ENCODE measurements at places on chromosomes 5 and 9. TPM values are rescaled to one million over a fixed set of nuclear protein-coding genes. Genes with fewer than 3 reads are reported as not detected.
A peak's percentile ranks its signal among the peaks of the same experiment; 100 is the strongest.

GRCh38 chr9:28941856-28942255, 1368.6 kb upstream of the C9orf72 start:
- no peak for DNase-seq

DNA sequence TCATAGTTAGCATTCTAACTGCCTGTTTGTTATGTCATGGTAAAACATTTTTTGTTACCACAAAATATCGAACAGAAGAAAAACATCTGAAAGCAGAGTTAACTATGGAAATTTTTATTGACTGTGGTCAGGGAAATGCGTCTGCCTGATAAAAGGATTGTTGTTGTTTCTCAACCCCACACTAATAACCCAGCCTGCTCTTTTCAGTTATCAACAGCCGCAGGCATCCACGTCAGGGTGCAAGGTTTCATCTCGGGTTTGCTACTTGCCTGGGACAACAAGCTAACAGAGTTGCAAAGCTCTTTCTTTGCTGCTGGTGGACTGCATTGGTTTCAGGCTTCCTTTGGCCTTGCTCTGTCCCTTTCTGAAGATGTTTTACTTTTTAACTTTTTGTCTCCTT, 969.2 kb downstream of the CDH18 start:
- DNase-seq: no peak

GRCh38 chr5:104599726-104600125, 1037.1 kb upstream of the NUDT12 start:
- DNase-seq: no peak

- no peak for DNase-seq
Measured at GRCh38 chr9:22389271-22389670, 57.4 kb upstream of the DMRTA1 start.

GRCh38 chr9:107465467-107466451, 23.8 kb downstream of the KLF4 start:
- DNase-seq: peak; percentile 13

MPDZ gene
- total RNA-seq: not detected

- DNase-seq: no peak
Measured at GRCh38 chr9:132370592-132370991, 15.8 kb upstream of the SETX start.

DNA sequence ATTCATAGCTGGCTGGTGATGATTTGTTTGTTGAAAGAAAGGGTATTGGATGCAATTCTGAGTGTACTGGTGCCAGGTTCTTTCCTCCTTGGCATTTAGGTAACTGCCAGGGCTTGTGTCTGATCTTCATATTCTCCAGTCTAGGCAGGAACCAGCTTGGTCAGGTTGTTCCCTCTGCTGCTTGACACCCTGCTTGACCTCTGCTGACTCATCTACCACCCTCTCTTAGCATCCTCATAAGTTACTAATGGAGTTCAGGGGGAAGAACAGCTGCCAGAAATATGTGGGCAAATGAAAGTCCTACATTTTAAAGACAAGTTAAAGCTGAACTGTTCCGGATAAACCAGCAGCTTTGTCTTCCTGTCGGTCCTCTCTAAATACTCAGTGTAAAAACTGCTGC, 116.1 kb upstream of the TNC start:
- no peak for DNase-seq

DNA sequence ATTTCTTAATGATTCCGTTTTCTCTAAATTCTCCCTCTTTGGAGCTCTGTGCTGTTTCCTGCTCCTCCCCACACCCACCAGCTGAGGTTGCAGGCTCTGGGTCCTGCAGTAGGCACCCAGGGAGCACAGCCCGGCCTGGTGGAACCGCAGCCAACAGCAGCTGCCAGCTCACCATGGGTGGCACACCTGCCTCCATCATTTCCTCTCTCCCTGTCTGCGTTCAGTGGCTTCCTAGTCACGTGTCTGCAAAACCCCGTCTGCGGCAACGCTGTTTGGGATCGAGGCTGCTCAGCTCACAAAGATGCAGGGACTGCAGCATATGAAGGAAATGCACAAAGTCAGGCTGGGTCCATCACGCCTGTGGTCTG, 367.8 kb downstream of the IRX2 start:
- DNase-seq: no peak

CDC20B gene
- not detected for total RNA-seq

CCL27 gene
- total RNA-seq: not detected

- DNase-seq: no peak
Measured at GRCh38 chr5:55004729-55005128, 19.3 kb upstream of the GZMK start.

DNA sequence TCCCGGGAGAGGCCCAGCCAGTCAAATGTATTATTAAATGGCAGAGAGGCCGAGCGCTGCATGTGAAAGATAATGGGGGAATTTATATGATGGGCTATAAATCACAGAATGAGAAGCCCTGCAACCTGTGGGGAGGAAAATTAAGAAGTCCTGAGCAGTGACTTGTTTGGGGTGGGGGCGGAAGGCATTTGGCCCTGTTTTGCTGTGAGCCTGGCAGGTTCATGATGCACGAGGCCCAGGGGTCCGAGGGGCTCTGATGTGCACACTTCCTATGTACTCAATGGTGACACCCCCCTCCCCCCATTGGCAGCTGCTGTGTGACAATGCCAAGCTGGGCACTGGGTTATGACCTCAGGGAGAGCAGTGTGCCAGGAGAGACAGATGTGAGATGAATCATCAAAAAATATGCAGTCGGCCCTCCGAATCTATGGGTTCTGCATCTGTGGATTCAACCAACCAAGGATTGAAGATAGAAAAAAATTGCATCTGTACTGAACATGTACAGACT, 13.7 kb upstream of the DAB2IP start:
- no peak for DNase-seq

DNA sequence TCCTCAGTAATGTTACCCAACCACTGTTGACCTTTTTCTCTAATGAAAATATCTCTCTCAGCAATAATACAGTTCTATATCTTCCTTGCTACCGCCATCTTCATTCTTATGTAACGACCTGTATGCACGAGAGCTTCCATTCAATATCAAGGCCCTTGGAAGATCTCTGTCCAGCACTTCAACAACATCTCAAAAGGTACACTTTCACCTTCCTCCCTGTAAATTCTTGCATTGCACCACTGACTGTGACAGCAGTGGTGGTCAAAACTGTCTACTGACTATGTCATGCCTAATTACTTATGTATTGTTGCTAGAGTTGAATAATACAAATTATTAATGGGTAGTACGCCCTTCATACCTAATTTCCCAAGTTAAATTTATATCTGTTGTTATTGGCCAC, 53.3 kb downstream of the ANXA1 start:
- DNase-seq: no peak

DNA sequence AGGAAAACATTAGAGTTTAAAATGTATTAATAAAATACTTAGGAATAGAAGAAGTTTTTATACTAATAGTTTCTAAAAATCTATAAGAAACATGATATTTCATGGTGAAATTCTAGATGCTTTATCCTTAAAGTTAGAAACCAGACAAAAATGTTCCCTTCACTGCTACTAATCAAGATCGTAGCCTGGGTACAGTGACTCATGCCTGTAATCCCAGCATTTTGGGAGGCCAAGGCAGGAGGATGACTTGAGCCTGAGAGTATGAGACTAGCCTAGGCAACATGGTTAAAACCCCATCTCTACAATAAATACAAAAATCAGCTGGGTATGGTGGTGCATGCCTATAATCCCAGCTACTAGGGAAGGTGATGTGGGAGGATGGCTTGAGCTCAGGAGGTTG, 30.4 kb upstream of the KLF9 start:
- no peak for DNase-seq

GRCh38 chr5:133924221-133924920, 44.1 kb downstream of the C5orf15 start:
- DNase-seq: no peak

DNA sequence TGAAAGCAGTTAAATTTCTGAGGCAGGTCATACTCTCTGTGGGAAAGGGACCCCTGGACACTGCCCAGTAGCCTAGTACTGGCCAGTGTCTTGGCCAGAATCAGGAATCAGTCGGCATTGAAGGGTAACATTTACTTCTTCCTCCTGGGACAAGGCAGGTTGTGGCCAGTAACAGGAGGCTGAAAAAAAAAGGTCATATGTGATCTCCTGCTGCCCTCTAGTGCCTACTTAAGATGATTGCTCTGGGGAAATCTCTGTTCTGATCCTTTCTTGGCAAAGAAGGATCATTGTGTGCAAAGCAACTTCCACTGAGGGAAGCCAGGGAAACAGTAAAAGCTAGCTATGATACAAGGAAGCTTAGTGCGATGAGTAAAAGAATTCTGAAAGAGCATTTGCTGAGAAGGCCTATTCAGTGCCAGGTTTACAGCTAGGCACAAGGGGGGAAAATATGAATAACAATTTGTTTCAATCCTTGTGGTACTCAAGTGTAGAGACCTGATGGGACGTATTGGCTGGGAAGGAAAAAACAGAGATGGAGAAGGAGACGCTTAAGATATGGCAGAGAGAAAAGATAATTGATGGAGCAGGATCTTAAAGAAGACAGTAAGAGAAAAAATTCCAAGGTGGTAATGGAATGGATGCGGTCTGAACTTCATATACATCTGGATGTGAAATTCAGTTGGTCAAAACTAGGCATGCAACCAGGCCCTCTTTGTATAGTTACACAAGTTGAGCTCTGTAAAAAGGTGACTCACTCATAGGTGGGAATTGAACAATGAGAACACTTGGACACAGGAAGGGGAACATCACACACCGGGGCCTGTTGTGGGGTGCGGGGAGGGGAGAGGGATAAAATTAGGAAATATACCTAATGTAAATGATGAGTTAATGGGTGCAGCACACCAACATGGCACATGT, 25.8 kb upstream of the TRIM32 start:
- no peak for DNase-seq

GRCh38 chr9:15268782-15269181, 38.2 kb downstream of the TTC39B start:
- DNase-seq: no peak

FBP1 gene
- 0.27 TPM for total RNA-seq

DNA sequence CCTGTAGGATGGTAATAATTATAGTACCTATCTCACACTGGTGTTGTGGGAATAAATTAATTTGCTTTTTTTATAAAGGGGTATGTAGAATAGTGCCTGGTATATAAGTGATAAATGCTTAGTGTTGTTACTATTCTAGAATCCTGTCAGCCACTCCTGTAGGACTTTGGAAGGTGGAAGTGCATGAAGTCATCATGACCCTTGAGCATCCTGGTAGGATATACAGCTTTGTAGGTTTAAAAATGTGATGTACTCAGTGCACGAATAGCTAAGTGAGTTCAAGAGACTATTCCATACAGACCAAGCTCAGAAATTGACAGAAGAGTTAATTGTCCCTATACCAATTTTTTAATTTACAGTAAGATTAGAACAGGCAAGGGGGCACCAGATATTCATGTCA, 258.8 kb upstream of the RFX3 start:
- no peak for DNase-seq

DNA sequence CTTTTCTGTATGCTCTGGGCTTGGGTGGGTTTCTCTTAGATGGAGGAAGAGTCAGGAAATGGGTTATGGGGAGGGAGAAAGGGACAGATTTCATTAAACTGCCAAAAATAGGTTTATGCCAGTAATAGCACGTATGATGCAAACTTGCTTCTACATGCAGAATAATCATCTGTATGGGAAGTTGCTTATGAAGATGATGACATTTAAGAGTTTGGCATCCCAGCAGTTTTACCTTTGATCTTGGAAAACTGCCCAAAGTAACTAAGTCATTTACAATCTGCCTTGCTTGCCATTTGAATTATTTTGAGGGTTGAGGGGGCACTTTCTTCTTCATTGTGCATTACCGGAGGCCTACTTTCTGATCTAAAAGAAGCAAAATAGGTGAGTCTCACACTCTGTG, 282.9 kb upstream of the ANKRD55 start:
- no peak for DNase-seq

IL3 gene
- total RNA-seq: 0.20 TPM

LCN9 gene
- total RNA-seq: not detected

DNA sequence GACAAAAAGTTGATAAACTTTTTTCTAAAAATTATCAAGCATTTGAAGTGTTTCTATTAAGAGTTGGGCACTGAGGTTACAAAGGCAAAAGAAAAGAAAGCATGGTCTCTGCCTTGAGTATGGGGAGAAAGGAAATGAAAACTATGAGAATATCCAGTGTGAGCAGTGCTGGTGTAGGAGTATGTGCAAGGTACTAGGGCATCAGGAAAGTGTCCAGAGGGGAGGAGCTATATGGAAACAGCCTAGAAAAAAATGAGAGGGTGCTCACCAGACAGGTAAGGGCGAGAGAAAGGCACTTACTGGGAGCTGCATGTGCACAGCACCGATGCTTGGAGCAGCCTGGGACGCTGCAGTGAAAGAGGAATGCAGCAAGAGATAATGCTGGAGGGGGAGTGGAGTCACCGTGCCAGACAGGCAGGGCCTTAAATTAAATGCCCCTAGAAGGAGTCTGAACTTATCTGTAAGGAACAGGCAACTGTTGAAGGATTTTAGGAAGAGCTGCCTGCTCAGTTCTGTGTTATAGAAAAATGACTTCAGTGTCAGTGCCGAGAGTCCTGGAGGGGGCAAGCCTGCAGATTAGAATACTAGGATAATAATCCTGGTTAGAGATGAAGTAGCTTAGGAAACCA, 14.0 kb downstream of the MCC start:
- no peak for DNase-seq

CATSPER3 gene
- total RNA-seq: 1.4 TPM

GRCh38 chr5:168239325-168239724, 52.1 kb upstream of the WWC1 start:
- DNase-seq: no peak

SOHLH1 gene
- not detected for total RNA-seq

HAPLN1 gene
- not detected for total RNA-seq

DNA sequence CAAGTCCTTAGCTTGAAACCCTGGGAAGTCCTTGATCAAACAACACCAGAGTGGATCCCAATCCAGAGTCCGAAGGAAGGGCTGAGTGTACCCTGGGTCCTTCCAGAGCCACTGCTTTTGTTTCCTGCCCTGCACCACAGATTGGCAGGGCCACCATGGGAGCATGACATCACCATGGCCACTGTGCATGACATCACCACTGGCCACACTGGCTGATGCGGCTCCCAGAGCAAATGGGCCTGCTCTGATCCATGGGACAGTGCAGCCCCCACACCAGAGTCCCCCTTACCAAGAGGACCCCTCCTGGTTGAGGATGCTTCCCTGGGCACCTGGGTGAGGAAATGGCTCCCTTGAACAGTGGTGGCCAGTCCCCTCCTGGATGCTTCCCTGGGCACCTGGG, 9.9 kb downstream of the SLC6A3 start:
- DNase-seq: no peak

GRCh38 chr5:9194509-9194908, 351.4 kb downstream of the SEMA5A start:
- DNase-seq: no peak

DNA sequence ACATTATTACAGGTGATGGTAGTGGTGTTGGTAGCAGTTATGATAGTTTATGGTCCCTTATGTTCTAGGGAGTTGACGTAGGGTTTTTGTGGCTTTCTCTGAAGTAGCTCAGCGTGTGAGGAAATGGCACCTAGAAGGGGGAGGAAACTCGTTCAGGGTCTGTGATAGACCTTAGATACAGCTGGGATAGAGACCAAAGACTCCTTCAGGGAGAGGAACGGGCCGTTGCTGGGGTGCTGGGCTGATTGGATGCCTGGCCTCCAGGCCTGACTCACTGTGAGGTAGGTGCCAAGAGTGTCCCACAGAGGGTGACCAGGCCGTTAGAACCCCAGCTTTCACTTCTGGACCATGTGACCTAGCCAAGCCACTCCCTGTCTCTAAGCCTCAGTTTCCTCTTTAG, 96.6 kb downstream of the DAB2IP start:
- peak; percentile 32 for DNase-seq

Measured in activated CD4-positive, alpha-beta T cell treated with anti-CD3 and anti-CD28 coated beads, Interleukin-2, amount 10 ng/mL, durations not matched to agents 7 days and 5 days (primary cell).